ENCODE measurements at places on chromosomes 1 and 21.
A peak's percentile ranks its signal among the peaks of the same experiment; 100 is the strongest.

- DNase-seq, result peak; percentile 37
Measured at GRCh38 chr1:79079770-79080169, 73.2 kb upstream of the ADGRL4 start.

DNA sequence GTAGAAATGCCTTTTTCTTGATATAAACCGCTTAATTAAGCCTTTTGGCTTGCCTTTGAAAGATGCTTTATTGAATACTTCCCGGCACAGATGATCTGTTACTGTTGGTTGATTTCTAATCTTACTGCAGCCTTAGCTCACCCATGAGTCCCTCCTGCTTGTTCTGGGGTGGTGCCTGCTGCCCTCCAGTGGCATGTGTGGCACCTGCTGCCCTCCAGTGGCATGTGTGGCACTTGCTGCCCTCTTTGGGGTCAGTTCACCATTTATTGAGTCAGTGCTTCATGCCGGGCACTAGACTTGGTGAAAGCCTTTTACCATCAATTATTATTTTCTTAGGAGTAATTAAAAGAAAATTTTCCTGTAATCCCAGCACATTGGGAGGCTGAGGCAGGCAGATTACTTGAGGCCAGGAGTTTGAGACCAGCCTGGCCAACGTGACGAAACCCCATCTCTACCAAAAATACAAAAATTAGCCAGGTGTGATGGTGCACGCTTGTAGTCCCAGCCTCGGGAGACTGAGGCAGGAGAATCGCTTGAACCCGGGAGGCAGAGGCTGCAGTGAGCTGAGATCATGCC lies 54.3 kb downstream of the ADARB1 start:
- peak; percentile 82 for DNase-seq

DNA sequence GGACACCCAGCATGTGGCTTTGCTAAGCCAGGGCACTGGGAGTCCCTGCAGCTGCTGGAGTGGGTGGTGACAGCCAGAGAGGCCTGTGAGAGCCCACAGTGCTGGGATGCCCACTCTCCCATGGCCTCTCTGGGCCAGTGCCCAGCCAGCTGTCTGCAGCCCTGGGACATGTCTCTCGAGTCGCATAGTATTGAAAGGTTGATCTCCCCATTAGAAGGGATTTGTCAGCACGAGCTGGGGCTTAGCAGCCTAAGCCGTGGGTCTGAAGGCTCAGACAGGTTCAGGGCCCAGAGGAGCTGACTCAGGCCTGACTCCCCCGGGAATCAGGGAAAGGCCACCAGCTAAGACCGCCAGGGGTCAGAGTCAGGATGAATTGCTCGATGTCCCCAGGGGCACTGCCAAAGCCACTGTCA lies 53.5 kb downstream of the FOXD2 start:
- no peak for DNase-seq

DNA sequence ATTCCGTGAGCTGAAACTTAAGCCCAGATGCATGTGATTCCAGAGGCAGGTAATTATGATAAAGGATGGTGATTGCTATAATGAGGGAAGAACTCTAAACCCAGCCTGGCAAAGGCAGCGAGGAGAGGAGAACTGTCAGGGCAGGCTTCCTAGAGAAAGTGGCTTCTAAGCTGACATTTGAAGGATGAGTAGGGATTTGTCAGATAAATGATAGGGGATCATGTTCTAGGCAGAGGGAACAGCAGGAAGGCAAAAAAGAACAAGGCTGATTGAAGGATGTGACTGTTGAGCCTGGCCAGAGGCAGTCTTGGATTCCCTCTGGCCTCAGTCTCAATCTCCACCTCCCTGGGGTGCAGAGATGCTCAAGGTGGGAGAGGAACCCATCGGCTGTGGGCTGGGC lies 146.4 kb upstream of the POU3F1 start:
- DNase-seq, result no peak

- no peak for DNase-seq
Measured at GRCh38 chr1:73839922-73840321, 358.1 kb downstream of the LRRIQ3 start.

- no peak for DNase-seq
Measured at GRCh38 chr1:174103766-174104165, 55.6 kb upstream of the RABGAP1L start.
